SJCRH30 (cell line): ENCODE measurements at places on chromosomes 3 and 15.

DNA sequence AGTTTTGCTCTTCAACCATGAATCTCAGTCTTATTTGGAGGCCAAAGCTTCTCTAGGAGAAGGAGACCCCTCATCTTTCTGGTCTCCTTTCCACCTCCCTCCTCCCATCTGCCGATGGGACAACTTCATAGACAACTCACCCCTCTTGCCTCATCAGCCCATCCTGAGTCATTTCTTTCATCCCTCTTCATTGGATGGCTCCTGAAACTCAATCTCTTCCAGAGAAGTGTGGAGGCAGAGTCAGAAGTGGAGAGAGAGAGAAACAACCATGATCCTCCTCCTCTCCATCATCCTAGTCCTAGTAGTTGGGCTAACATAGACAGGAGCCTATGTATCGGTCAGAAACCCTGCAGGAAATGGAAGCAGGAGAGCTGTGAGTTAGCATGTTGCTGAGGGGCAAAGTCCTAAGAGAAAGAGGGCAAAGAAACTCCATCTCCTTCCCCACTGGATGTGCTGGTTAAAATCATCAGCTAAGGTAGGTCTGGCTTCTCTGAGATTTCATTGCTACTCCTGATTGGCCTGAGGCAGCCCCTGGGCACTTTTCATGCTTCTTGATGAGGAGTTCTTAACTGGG is 21.3 kb upstream of the HCN4 start:
- no peak for DNase-seq

- DNase-seq, result no peak
Measured at GRCh38 chr15:40680151-40680550, 14.8 kb upstream of the RAD51 start.

DNA sequence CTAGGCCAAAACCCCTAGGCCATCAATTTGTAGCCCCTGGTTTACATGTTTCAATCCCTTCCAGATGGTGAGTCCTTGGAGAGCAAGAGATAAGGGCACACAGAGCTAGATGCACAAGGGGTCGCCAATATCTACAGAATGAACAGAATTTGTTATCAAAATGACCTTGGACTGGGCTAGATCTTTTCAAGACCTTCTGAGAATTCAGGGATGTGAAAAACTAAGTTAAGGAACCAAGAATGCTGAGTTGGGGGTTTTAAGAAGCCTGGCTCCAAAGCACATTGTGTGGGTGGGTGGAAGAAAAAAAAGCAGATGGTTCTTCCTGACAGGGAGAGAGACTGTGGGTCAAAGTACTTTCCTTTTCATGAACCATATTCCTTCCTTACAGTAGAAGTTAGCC is 10.2 kb downstream of the CDCP1 start:
- DNase-seq, result no peak

- DNase-seq, result peak; percentile 85
Measured at GRCh38 chr3:149494022-149494758, 19.7 kb downstream of the TM4SF4 start.

- DNase-seq, result no peak
Measured at GRCh38 chr3:111648991-111649579, 53.9 kb upstream of the ZBED2 start.

- peak; percentile 83 for DNase-seq
Measured at GRCh38 chr15:66251790-66252684, 1.5 kb downstream of the MEGF11 start.

- no peak for DNase-seq
Measured at GRCh38 chr3:18100121-18100520, 325.0 kb downstream of the SATB1 start.

DNA sequence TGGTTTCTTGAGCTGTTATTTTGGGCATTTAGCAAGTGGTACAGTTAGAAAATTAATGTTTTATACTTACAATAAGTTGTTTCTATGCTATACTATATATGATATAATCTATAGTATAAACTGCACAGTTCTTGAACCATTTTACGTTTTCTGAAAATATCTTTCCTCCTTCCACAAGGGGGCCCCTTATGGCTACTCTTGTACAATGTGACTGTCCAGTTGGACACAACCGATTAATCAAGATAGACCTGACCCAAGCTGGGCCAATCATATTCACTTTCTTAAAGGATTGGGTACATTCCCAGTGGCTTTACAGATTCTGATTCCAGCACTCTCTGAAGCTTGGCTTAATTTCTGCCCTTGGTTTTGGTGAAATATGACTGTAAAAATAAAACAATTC is 953.4 kb downstream of the AGBL1 start:
- peak; percentile 32 for DNase-seq
